ENCODE measurements at places on chromosomes 12 and 14. TPM values are rescaled to one million over a fixed set of nuclear protein-coding genes. Genes with fewer than 3 reads are reported as not detected.

- no peak overlapping the region for H3K4me3 ChIP-seq
- DNase-seq, result no peak
- H3K4me1 ChIP-seq, result no peaks in the 10 kb centered on the region
- no peaks in the 10 kb centered on the region for H3K36me3 ChIP-seq
Observed at GRCh38 chr14:98192946-98193345, 1079.1 kb downstream of the BCL11B start.

DNA sequence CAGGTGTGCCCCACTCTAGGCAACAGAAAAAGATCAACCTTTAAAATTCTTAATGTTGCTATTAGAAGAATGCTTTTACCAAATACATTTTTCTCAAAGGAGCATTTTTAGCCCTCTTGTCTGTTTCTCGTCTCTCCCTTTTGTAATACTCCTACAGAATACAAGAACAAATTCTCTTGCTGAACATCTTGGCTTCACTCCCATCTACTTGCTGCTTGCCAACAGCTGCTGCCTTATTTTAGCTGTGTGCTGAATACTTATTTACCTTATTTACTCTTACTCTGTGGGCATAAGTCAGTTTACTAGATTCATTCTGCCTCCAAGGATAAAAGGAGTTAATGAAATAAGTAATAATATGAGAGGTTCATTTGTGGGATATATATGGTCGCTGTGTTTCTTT is 70.8 kb downstream of the POLR3B start:
- no peak overlapping the region for H3K27ac ChIP-seq
- H3K36me3 ChIP-seq, result peaks cover 30% of the 10 kb centered on the region
- H3K27me3 ChIP-seq, result no peaks in the 10 kb centered on the region
- H3K4me3 ChIP-seq, result no peak overlapping the region

GRCh38 chr14:85313560-85314207 is 216.3 kb upstream of the FLRT2 start:
- no peak for DNase-seq
- no peaks in the 10 kb centered on the region for H3K27me3 ChIP-seq
- no peak overlapping the region for H3K4me3 ChIP-seq
- no peaks in the 10 kb centered on the region for H3K4me1 ChIP-seq
- H3K27ac ChIP-seq, result no peak overlapping the region

- peak overlapping the region; percentile 96 for H3K27ac ChIP-seq
- H3K4me3 ChIP-seq, result peak overlapping the region; percentile 82
- H3K36me3 ChIP-seq, result no peaks in the 10 kb centered on the region
- no peaks in the 10 kb centered on the region for H3K27me3 ChIP-seq
- DNase-seq, result peak; percentile 80
Observed at GRCh38 chr12:132771126-132771838, 9.7 kb upstream of the ANKLE2 start.

GRCh38 chr12:101567918-101568317 is 26.9 kb upstream of the MYBPC1 start:
- no peak overlapping the region for H3K27ac ChIP-seq
- peaks cover 15% of the 10 kb centered on the region for H3K27me3 ChIP-seq
- H3K4me3 ChIP-seq, result no peak overlapping the region
- peaks cover 4% of the 10 kb centered on the region for H3K4me1 ChIP-seq
- no peaks in the 10 kb centered on the region for H3K36me3 ChIP-seq
- DNase-seq, result no peak

- no peak overlapping the region for H3K27ac ChIP-seq
- H3K4me3 ChIP-seq, result no peak overlapping the region
- H3K27me3 ChIP-seq, result peaks cover 85% of the 10 kb centered on the region
Observed at GRCh38 chr14:99728231-99728920, 44.3 kb downstream of the CYP46A1 start.

- no peak for DNase-seq
- H3K4me1 ChIP-seq, result no peaks in the 10 kb centered on the region
- H3K27me3 ChIP-seq, result no peaks in the 10 kb centered on the region
- no peaks in the 10 kb centered on the region for H3K36me3 ChIP-seq
- no peak overlapping the region for H3K27ac ChIP-seq
Observed at GRCh38 chr12:40970320-40970907, 217.7 kb upstream of the PDZRN4 start.

DNA sequence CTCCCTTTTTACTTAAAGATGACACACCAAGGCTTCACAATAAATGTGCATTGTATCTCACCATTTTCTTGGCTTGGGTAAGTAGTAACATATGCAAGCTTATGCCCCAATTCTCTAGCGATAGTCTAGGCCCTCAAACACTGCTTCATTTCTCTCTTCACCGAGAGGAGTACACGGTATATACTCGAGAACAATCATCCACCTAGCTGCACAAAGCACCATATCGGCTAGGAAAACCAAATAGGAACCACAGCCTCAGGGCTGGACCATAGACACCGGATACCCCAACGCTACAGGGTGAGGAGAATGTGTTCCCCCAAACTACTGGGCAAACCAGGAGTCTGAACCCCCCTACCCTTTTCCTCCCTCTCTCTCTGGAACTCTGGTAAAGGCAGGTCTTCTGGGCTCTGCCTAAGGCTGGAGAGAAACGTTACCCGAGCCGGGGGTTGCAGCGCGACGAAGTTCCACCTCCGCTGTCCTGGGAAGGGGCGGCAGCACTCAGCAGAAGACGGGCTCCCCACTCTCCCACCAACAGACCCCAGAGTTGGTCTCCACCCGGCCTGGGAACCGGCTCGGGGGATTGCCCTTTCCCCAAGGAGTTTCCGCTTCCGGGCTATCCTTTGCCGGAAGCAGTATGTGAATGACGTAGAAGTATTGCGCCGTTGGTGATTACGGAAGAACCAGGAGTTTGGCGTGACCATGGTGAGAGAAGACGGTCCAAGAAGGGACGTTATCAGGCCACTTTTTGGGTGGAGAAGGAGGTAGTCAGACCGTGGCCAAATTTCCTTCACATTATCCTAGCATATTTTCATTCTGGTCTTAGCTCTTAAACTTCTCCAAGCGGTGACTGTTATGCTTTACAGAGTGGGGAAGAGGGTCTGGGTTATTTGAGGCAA is at the start of the genes AREL1 and FCF1:
TSS of gene AREL1 (minus strand) at position 582 of the 896 bp plus-strand sequence. CDS start 27,465 bp downstream, outside the sequence.
TSS of gene FCF1 (plus strand) at position 646 of the 896 bp plus-strand sequence. CDS start at position 700, 54 bp downstream.
- peaks cover 12% of the 10 kb centered on the region for H3K36me3 ChIP-seq
- peaks cover 40% of the 10 kb centered on the region for H3K4me1 ChIP-seq
- peak within 1 kb of the TSS; percentile 95 for H3K27ac ChIP-seq
- H3K4me3 ChIP-seq, result peak within 1 kb of the TSS; percentile 94

DNA sequence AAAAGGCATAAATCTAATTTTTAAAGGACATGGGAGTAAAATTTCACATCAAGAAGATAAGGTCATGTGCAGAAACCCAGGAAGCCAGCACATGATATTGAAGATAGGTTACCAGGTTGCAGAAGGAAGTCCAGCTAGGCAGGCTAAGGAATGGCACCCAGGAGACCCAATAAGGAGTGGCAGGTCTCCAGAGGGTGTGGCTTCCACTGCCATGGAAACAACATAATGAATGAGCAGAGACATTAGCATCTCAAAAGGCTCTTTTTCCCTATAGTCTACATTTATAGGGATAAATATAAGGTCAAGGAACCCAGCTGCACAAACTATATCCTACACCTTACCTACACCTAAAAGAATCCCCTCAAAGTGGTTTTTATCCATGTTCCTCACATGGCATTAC is 275.9 kb downstream of the RPS29 start:
- no peaks in the 10 kb centered on the region for H3K27me3 ChIP-seq
- H3K4me1 ChIP-seq, result no peaks in the 10 kb centered on the region
- H3K4me3 ChIP-seq, result no peak overlapping the region
- no peak overlapping the region for H3K27ac ChIP-seq

DNA sequence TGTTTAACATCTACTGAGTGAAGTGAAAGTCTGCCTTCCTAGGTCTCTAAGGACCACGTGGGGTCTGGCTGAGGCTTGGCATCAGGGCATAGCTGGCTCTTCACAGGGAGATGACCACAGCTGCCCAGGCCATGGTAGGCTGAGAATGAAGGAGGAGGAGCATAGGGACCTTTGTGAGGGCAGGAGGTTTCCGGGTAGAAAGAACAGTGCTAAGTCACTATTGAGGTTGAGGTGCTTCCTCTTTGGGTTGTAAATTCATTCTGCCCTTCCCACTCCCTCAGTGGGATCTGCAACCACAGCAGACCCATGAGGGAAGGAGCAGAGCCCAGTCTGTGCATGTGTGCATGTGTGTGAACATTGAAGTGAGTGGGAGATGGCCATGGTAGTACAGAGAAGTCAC is 909.6 kb downstream of the VRK1 start:
- H3K4me1 ChIP-seq, result no peaks in the 10 kb centered on the region
- H3K4me3 ChIP-seq, result no peak overlapping the region
- H3K36me3 ChIP-seq, result no peaks in the 10 kb centered on the region
- H3K27ac ChIP-seq, result no peak overlapping the region

- no peak overlapping the region for H3K27ac ChIP-seq
- no peaks in the 10 kb centered on the region for H3K27me3 ChIP-seq
- H3K36me3 ChIP-seq, result no peaks in the 10 kb centered on the region
- peaks cover 13% of the 10 kb centered on the region for H3K4me1 ChIP-seq
- no peak for DNase-seq
Observed at GRCh38 chr12:8226355-8226754, 1.1 kb downstream of the FAM90A1 start.

DNA sequence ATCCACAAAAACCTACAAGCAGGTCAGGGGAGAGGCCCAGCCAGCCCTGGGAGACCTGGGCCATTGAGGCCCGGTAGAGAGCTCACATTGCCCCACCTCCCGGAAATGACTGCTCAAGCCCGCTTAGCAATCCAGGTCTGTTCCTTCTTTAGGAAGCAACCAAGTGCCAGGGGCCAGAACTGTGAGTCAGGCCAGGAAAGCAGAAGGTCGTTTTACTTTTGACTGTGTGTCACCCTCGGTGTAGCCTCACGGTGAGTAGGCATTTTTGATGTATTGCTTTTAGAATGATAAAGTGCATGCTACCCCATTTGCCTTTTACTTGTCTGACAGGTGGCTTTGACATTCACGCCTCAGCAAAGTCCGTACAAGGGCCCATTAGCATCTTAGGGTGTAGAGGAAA is 25.4 kb upstream of the PWP1 start:
- peaks cover 7% of the 10 kb centered on the region for H3K27me3 ChIP-seq
- DNase-seq, result no peak
- no peaks in the 10 kb centered on the region for H3K4me1 ChIP-seq
- H3K4me3 ChIP-seq, result no peak overlapping the region

DNA sequence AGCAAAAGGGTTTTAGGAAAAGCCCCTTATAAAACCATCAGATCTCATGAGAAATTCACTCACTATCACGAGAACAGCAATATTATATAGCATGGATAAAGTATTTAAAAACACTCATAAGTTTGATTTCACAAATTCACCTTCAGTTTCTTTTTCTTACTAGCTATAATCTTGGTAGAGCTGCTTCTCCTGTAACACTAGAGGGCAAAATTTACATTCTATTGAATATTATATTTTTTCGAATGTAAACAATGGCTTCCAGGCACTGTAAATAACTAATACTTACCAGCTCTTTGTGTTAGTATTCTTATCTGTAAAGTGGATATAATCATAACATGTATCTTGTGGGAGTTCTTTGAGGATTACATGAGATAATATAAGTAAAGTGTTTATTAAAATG is 259.6 kb downstream of the CCER1 start:
- H3K27me3 ChIP-seq, result no peaks in the 10 kb centered on the region
- no peaks in the 10 kb centered on the region for H3K4me1 ChIP-seq
- H3K27ac ChIP-seq, result no peak overlapping the region
- no peak for DNase-seq
- H3K36me3 ChIP-seq, result no peaks in the 10 kb centered on the region

DNA sequence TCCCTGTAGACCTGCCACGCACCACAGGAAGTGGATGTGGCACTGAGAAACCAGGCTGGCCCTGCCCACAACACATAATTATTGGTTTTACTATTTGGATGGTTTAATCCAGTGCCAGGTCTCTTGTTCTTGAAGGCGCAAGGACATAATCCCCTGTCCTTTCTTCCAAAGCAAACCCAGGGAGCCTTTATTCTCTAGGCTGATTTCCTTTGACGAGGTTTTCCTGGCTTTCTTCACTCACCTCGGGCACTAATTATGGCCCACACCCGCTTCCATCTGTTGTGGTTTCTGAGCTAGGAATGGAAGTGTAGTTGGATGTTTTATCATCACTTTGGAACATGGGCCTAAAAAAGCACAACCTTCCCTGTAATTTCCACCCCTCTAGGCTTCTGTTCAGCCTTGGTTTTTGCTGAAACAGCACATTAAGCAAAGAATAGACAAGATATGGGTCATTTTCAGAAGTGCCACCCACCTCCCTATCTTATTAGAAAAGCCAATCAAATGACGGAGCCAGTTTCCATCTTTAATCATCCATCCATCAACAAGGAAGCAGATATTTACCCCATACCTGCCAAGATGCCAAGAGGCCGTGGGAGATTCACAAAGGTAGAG is 73.9 kb downstream of the PPP1R36 start:
- no peak overlapping the region for H3K4me3 ChIP-seq
- H3K27me3 ChIP-seq, result peaks cover 4% of the 10 kb centered on the region
- no peak for DNase-seq
- no peaks in the 10 kb centered on the region for H3K4me1 ChIP-seq
- H3K27ac ChIP-seq, result no peak overlapping the region

- no peak for DNase-seq
- no peak overlapping the region for H3K4me3 ChIP-seq
- no peaks in the 10 kb centered on the region for H3K36me3 ChIP-seq
- no peaks in the 10 kb centered on the region for H3K27me3 ChIP-seq
Observed at GRCh38 chr14:61523751-61524150, 171.6 kb upstream of the HIF1A start.

DNA sequence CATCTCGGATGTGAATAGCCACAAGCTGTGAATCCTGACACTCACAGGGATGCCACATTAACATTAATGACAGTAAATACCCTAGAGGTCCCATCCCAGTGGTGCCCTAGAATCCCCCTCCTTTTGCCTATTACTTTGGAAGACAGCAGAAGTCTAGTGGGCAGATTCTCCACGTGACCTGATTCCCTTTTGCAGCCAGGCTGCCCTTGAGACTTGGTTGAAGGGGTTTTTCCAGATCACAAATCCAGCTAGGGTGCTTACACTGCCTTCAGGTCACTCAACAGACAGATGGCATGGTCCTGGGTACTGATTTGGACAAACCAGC is 8.7 kb downstream of the HDAC7 start:
- H3K36me3 ChIP-seq, result no peaks in the 10 kb centered on the region
- H3K4me1 ChIP-seq, result peaks cover 94% of the 10 kb centered on the region
- DNase-seq, result no peak
- H3K27me3 ChIP-seq, result no peaks in the 10 kb centered on the region
- H3K27ac ChIP-seq, result peak overlapping the region; percentile 99

DNA sequence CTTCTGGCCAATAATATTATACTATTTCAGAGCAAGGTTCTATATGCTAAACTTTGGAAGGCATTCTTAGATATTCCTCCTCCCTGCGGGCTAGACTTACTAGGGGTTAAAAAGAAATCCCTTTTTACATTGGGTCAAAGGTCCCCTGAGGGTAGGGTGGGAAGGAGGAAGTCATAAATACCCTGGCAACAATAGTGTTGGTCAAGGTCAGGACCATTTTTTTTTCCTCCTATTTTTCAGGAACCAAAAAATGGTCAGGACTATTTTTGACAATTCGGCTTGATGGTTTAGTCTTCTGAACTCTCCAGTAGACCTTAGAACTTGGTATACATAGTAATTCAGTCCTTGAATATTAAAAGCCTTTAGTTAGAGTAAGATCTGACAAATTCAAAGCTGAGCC is 4.5 kb upstream of the NANOG start:
- no peak overlapping the region for H3K4me3 ChIP-seq
- no peak for DNase-seq
- H3K4me1 ChIP-seq, result no peaks in the 10 kb centered on the region
- no peak overlapping the region for H3K27ac ChIP-seq

Gene CPM
- polyA plus RNA-seq, result 4.0 TPM

Gene FAM90A1
- not detected for polyA plus RNA-seq

Gene SBNO1
- polyA plus RNA-seq, result 24.2 TPM

Gene GALNT8
- polyA plus RNA-seq, result 1.2 TPM

Gene RHEBL1
- polyA plus RNA-seq, result 6.4 TPM

Gene FLRT2
- not detected for polyA plus RNA-seq

Data from naive B cell (primary cell).